ENCODE measurements at places on chromosomes 2 and 18.

DNA sequence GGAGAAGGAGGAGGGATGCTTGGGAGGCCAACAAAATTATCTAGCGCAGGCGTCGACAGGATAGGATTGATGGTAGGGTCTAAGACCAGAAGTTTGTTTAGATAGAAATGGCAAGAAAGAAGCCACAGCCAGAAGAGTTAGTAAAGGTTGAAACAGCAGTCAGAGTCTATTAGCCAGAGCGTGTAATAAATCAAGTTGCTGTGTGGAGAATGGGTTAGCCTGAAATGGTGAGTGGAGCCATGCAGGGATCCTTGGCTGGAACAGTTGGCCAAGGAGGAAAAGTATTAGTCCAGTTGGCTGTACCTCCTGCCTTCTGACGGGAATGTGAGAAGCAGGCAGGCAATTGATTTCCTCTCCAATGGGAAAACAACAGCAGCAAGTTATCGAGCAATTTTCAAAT is 190.7 kb upstream of the CCDC68 start:
- no peak for DNase-seq

GRCh38 chr2:78020491-78020890 is 498.3 kb upstream of the LRRTM4 start:
- no peak for DNase-seq

DNA sequence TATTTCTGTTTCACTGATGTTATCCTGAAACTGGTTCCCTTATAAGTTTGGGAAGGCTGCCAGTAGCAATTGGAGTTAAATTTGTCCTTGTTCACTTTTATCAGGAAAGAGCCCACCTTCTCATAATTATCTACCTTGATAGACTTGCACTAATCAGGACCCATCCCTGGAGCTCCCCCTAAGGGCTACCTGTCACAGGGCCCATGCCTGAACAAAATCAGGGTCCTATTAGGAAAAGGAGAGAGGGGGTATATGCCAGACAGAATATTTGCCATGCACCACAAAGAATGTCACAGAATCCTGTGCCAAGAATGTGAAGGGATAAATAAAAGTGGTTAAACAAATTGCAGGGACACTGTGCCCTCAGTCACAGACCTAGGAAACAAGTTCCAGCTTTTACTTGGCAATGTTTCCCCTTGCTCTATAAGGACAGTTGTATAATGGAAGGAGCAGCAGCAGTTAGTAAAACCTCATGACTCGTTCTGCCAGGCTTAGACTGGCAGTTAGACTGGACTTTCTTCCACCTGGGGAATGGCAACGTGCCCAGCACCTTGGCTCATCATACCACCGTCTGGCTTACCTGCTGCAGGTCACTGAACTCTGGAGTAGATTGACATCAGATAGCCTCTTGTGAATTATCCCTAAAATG is 32.3 kb upstream of the VWC2L start:
- no peak for DNase-seq

- no peak for DNase-seq
Measured at GRCh38 chr2:3706892-3707291, 3.5 kb downstream of the DCDC2C start.

DNA sequence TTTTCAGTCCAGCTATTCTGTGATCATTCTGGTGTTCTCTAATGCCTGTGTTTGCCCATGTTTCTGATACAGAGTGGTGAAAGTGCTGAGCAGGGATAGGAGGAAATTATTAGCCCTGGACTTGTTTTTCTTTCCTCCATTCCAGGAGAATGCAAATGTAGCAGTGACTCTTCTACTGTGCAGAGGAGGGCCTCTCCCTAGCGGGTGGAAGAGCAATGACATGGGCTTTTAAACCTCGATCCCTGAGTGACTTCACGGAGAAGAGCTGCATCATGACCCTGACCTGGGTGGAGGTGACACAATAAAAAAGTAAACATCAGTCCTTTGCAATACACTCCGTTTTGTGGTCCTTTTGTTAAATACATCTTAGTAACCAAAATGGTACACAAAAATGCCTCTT is 68.0 kb upstream of the NETO1 start:
- DNase-seq, result no peak

DNA sequence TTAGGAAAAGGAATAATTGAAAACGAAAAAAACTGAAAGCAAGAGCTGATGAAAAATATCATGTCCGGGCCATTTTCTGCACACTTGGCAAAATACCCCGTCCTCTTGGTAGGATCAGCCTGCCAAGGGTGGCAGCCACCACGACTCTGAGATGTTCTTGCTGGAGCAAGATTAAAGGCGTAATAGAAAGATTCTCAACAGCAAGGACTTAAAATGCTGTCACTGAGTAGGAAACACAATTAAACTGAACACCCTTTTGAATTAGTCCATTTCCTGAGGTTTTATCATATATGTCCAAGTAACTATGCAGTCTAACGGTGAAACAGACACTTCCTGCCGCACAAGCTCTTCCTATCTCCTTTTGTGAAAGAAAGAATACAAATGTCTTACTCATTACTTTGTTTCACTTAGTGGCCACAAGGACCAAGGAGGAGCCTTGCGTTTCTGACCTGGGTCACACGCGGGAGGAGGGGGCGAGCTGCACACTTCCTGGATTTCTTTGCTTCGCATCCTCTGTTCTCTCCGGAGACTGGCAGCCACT is 222.7 kb downstream of the PIEZO2 start:
- DNase-seq, result peak; percentile 53

DNA sequence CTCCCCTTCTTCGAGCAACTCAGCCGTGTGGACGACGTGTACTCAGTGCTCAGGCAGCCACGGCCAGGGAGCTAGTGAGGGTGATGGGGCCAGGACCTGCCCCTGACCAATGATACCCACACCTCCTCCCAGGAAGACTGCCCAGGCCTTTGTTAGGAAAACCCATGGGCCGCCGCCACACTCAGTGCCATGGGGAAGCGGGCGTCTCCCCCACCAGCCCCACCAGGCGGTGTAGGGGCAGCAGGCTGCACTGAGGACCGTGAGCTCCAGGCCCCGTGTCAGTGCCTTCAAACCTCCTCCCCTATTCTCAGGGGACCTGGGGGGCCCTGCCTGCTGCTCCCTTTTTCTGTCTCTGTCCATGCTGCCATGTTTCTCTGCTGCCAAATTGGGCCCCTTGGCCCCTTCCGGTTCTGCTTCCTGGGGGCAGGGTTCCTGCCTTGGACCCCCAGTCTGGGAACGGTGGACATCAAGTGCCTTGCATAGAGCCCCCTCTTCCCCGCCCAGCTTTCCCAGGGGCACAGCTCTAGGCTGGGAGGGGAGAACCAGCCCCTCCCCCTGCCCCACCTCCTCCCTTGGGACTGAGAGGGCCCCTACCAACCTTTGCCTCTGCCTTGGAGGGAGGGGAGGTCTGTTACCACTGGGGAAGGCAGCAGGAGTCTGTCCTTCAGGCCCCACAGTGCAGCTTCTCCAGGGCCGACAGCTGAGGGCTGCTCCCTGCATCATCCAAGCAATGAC is 4.8 kb downstream of the CTDSP1 start:
- DNase-seq, result no peak

DNA sequence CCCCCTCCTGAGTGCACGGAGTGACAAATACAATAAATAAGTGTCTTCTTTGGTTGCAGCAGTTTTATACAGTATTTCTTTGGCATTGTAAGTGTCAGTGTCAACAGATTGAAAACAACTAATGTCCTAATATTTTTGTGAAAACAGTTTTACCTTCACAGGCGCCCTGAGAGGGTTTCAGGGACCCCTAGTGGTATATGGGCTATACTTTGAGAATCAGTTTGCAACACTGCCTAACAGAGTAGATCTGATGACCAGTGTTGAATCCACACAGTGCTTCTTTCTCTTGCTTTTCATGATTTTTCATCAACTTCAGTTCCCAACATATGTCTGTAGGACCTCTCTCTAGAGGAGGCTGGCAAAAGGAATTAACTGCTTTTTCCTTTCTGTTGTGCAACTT is 162.2 kb downstream of the PRPF40A start:
- DNase-seq, result no peak

- no peak for DNase-seq
Measured at GRCh38 chr2:41967476-41968181, 80.2 kb upstream of the PKDCC start.

DNA sequence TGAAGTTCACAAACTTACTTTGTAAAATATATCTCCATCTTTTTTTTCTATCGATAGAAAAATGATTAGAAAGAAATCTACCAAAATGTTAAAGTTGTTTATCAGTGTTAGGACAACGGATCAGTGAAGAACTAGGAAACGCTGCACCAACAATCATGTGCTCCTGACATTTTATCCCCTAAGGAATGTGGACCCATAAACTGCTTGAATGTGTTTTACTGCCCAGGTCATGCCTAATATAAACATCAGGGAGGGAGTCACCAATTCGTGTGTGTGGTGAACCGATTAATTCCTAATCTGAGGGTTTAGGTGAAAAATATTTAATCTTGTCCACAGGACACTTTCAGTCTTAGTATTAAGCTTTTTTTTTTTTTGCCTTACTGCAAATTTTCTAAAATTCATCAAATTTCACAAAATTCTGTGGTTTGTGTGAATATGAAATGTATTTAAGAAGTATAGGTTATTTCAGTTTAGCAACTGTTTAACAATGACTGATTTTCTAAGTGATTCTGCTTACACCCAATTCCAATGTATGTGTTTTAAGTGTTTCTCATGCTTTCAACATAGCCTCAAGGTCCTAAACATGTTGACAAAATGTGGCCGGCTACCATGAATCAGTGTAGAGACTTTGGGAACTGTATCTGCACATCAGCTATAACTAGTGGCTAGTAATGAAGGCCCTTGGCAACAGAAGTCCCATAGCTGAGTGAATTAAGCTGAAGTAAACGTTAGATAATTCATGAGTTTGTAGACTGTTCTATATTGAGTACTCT is 11.1 kb upstream of the KIDINS220 start:
- no peak for DNase-seq

DNA sequence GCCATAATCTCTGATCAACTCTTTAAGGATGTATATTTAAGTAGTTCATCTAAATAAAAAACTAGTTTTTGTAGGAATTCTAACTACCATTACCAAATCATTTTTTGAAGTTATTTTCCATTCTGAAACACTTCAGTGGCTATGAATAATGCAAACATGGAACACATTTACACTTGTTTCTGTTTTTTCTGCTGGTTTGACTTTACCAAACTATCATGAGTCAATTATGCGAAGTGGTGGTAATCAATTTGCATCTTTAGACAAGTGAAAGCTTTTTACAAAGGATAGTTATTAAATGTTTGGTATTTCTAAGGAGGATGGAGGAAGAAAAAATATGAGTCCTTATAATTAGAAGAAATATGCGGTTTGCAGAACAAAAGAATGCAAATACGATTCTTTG is 202.0 kb upstream of the MMADHC start:
- DNase-seq, result no peak

Data from common myeloid progenitor, CD34-positive (primary cell).